Activated naive CD8-positive, alpha-beta T cell treated with anti-CD3 and anti-CD28 coated beads, Interleukin-2, amount 50 U/mL, for 24 hours (primary cell): ENCODE measurements at places on chromosomes 2 and 18.

GRCh38 chr2:136389809-136390208 is 271.9 kb upstream of the CXCR4 start:
- DNase-seq = no peak

- DNase-seq = no peak
Measured at GRCh38 chr2:168215813-168216212, 31.6 kb downstream of the STK39 start.

DNA sequence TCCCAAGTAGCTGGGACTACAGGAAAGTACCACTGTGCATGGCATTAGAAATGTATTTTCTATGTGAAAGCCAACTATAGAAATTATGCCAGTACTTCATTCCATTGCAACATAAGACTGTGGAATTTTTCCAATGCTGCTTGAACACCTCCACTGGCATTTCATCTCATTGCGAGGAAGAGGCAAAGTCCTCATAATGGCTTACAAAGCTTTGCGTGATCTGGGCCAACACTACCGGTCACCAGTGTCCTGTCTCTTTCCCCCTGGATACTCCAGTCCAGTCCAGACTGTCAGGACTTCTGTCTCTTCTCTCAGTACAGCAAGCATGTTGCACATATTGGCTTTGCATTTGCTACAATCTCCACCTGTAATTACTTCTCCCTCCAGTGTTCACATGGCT is 223.5 kb downstream of the GPD2 start:
- DNase-seq = no peak

DNA sequence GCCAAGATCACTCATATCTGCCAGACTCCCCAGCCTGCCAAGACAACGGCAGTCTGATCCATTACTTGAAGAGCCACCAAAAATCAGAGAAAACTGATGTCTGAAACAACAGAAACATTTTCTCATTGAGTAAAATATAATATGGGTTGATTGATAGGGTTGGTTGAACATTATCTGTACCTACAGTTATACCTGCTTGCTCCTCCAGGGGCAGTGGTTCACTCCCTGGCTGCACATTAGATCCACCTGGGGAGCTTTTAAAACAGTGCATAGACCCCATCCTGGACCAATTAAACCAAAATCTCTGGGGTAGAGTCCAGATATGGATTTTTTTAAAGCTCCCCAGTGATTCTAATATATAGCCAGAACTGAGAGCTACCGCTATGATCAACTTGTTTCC is 43.6 kb upstream of the SLC14A2 start:
- DNase-seq = no peak

DNA sequence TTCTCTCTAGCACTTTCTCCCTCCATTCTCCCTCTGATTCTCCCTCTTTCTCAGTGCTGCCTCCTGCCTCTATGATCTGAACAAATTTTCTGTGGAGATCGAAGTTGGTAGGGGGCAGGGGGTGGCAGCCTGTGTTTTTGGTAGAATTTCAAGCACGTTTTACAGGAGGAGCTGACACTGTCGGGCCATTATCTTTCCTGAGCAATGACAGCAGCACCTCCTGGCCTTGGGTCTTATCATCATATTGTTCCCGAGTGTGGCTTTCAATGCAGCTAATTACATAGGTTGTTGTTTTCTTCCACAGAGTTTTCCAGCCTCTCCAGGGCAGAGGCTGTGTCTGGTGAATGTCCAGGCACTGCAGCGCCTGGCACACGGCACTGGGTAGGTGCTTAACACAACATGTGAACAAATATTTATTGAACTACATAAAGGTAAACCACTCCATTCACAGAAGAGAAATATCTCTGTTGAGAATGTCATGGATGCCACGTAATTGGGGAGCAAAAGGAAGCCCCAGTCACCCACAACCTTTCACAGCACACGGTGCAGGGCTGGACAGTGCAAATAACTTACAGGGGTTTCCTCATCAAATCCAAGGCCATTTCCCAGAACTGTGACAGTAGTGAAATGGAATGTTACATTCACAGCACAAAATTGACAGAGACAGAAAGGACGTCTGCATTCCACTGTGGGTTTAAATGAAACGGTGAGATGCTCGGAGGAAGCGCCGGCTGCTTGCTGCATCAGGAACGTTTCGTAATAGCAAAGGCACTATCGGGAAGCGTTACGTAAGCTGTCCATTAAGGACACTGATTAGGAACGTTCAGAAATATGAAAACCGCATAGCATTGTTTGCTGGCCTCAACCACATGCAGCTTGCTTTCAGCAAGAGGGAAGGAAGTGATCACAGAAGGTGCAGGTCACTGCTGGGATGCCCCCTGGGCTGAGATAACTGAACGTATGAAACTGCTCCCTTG is 6.5 kb upstream of the KCNG2 start:
- no peak for DNase-seq

DNA sequence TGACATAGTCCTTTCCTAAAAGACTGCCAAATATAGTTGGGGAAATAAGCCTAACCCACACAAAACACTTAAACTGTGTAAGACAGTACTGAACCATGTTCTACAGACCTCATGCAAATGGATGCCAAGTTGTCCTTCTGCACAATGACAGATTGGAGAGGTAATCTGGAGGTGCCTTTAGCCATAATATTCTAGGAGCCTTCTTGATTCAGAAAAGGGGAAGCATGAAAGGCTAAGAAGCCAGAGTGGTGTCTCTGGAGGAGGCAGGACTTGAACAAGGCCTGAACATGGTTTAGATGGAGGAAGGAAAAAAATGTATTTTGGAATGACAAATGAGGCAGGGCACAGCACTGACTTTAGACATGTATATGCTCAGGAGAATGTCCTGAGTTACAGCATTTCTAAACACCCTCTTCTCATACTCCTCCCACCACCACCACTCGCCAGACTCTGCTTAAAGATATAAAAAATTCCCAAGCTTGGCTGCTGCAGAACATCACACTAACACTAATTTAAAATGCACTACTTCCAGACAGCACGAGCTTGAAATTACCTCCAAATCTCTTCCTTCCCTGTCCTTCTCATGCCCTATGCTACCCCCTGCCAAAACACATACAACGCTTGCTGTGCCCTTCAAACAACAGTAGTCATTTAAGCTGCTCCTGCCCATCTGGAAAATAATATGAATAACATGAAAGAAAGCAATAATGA is 110.4 kb downstream of the ANKRD44 start:
- no peak for DNase-seq

- no peak for DNase-seq
Measured at GRCh38 chr2:160306985-160307384, 106.9 kb upstream of the ITGB6 start.

DNA sequence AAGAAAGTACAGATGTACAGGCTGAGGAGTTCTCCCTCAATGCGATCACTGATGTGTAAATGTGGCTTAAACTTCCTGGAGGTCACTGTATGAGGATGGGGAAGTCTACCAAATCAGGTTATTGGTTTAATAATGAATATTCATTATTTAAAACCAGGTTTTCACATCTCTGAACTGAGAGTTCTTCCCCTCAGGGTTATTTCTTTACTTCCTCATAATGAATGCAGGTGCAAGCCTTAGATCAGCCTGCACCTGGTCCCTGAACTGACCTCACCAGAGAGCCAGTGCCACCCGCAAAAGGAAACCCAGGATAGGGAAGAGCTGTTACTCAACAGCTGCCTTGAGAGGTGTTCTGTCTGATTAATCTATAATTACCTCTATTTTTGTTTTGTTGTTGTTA is 369.0 kb downstream of the EPHA4 start:
- DNase-seq = no peak

GRCh38 chr2:1052771-1053191 is 102.1 kb downstream of the SNTG2 start:
- no peak for DNase-seq

- DNase-seq = no peak
Measured at GRCh38 chr2:40831321-40831873, 379.5 kb upstream of the SLC8A1 start.

DNA sequence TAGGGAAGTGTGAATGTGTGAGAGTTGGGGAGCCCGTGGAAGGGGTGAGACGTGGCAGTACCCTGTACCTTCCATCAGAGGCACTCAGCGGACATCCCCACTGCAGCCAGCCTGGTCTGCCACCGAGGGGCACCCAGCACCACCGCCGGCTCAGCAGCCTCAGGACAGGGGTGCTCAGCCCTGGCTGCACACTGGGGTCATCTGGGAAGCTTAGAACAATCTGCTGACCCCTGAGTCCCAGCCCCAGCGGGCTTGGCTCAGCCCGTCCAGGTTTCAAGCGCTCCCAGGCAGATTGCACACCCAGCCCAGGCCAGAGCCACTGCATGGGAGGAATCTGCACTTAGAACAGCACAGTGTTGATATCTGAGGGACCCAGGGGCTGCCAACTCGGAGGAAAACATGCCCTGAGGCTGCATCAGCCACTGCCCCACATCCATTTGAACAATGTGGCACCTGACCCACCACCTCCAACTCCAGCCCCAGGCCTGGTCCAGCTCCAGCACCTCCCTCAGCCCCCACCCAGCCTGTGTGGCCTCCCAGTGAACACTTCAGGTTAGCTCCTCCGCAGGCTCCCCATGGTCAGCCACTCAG is 147.1 kb upstream of the OTOS start:
- DNase-seq = no peak

GRCh38 chr2:27198627-27199026 is 13.2 kb upstream of the ATRAID start:
- DNase-seq = no peak

DNA sequence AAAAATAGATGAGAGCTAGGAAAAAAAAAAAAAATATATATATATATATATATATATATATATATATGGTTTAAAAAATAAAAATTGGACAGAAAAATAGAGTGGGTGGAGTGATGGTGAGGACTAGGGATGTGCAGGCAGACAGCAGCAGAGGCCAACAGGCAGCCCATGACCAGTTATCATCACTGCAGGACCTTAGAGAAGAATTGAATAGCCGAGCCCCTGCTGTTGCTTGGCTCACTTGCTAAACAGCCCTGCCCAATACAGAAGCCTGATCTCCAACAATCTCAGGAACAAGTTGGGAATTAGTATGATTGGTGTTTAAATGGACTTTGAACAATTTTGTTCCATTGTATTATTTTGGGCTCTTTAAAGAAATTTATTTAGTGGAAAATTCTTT is 967.5 kb upstream of the PIK3C3 start:
- no peak for DNase-seq

DNA sequence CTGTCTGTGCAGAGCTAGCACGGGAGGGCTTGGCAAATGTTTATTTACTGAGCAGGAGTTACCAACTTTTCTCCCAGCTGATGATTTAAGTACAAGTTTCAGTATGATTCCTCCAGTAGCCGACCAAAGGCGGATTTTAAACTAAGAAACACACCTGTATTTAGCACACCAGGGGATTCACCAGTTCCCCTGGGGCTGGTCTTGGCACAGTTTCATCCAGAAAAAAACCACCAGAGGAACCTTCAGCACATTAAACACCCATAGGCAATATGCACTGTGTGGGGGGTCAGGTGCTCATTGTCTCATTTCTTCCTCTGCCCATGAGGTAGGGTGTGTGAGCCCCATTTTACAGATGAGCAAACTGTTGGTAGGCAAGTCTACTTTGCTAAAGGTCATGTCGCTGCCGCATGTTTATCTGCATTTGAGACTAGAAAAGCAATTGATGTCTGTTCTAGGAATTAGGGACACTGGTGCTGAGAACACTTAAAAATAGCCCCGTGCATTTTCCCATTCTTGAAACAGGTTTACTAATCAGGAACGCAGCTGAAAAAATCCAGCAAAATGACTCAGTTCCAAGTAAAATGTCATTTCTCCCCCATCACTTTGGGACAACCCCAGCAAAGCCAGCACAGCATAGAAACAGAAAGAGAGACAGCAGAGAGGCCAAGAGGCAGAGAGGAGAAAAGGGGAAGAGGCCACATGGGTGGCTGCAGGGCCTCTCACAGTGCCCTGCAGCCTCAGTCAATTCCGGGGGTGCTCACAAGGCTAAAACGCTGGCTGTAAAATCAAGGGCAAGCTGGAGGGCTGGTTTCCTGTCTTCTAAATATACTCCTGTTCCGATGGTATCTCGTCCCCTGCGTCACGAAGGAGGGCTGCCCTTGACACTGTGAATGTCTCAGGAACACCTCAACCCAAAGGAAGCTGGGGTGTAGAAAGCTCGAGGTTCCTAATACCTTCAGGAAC is 166.8 kb upstream of the ID2 start:
- peak; percentile 72 for DNase-seq

DNA sequence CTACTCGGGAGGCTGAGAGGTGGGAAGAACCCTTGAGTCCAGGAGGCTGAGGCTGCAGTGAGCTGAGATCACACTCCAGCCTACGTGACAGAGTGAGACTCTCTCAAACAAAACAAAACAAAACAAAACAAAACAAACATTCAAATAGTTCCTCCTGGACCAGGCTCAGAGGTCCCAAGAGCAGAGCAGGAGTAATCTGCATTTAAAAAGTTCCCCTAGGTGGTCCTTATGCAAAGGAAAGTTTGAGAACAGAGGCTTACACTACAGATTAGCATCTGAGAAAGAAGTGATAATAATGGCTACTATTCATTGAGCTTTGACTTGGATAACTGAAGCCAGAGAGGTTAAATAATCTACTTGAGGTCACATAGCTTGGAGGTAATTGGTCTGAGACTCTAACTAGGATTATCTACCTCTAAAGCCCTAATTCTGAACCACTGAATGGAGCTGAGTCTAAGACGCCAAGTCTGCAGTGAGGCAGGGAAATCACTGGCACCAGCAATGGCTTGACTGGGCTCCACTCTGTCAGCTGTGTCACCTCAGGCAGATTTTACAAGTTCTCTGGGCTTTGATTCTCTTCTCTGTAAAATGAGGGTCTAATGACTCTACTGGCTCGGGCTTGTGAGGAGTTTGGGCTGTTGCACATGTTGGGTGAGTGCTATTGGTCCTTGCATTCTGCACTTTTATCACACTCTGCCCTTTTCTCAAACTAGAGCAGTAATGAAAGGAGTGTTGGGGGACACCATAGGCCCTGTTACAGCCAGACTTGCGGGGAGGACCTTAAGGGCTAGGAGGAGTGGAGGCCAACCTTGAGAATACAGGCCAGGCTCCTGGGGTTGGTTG is 29.2 kb upstream of the DLX2 start:
- no peak for DNase-seq

DNA sequence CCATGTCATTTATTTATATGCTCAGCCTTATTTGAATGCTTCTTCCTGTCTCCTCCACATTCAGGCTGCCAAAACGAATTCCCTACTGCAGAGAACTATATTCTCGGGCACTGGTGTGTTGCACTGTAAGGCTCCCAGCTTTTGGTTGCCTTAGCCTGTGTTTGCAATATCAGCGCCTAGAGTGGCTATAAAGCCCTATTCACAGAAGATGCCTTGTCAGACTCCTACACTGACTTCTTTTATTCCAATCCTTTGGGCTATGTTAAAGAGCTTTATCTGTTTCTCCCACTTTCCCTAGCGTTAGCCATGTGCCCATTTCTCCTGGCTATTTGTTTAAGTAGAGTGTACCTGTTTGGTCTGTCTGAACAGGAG is 62.4 kb upstream of the EHBP1 start:
- DNase-seq = no peak

- DNase-seq = no peak
Measured at GRCh38 chr18:32380559-32380958, 90.1 kb downstream of the GAREM1 start.
